ENCODE measurements at places on chromosomes 7 and 10. TPM values are rescaled to one million over a fixed set of nuclear protein-coding genes. Genes with fewer than 3 reads are reported as not detected.
A peak's percentile ranks its signal among the peaks of the same experiment; 100 is the strongest.

The ZNF736 gene
- total RNA-seq = 23.6 TPM

- peaks cover 54% of the 10 kb centered on the region for H3K4me1 ChIP-seq
- H3K36me3 ChIP-seq = no peaks in the 10 kb centered on the region
- peak overlapping the region; percentile 66 for H3K4me3 ChIP-seq
- no peaks in the 10 kb centered on the region for H3K27me3 ChIP-seq
- DNase-seq = peak; percentile 63
- peak overlapping the region; percentile 91 for H3K27ac ChIP-seq
Observed at GRCh38 chr10:71713135-71714030, 6.2 kb downstream of the C10orf105 start.

- no peak for DNase-seq
- peaks cover 13% of the 10 kb centered on the region for H3K36me3 ChIP-seq
- H3K27ac ChIP-seq = no peak overlapping the region
Observed at GRCh38 chr7:5441840-5442503, 18.3 kb upstream of the TNRC18 start.

- H3K4me3 ChIP-seq = no peak overlapping the region
Observed at GRCh38 chr10:34710391-34710751, 104.7 kb downstream of the PARD3 start.

- no peak overlapping the region for H3K27ac ChIP-seq
- H3K36me3 ChIP-seq = no peaks in the 10 kb centered on the region
Observed at GRCh38 chr10:70350501-70350900, 31.9 kb downstream of the LRRC20 start.

DNA sequence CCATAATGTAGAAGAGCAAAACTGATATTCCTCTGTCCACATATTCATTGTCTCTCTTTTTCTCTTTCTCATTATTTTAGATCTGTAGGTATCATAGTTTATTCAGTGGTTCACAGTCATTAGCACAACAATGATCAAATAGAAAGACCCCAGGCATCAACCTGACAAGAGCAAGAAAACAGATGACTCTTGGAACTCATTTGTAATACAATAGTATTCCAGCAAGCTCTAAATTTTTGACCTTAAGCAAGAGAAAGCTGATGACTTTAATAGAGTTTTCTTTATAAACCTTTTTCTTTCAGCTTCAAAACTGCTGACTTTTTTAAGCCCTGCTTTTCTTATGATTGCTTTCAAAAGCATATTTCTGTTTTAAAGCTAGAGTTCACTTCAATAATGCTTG, 507.5 kb upstream of the SORCS1 start:
- no peak for DNase-seq
- H3K27ac ChIP-seq = no peak overlapping the region
- no peaks in the 10 kb centered on the region for H3K4me1 ChIP-seq
- H3K36me3 ChIP-seq = no peaks in the 10 kb centered on the region
- H3K27me3 ChIP-seq = no peaks in the 10 kb centered on the region

DNA sequence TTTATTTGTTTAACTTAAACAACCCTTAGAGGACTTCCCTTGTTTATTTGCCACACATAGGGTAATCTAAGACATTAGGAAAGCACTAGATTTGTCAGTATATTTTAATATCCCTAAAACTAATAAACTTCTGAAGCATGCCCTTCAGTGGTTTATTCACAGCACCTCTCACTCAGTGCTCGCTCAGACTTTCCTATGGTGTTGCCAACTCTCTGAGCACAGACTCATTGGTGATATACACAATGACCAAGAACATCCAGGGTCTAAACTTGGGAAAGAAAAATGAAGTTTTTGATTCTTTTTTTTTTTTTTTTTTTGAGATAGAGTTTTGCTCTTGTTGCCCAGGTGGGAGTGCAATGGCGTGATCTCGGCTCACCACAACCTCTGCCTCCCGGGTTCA, 82.2 kb downstream of the RAB11FIP2 start:
- no peaks in the 10 kb centered on the region for H3K4me1 ChIP-seq
- no peak overlapping the region for H3K4me3 ChIP-seq
- no peak overlapping the region for H3K27ac ChIP-seq
- DNase-seq = no peak

DNA sequence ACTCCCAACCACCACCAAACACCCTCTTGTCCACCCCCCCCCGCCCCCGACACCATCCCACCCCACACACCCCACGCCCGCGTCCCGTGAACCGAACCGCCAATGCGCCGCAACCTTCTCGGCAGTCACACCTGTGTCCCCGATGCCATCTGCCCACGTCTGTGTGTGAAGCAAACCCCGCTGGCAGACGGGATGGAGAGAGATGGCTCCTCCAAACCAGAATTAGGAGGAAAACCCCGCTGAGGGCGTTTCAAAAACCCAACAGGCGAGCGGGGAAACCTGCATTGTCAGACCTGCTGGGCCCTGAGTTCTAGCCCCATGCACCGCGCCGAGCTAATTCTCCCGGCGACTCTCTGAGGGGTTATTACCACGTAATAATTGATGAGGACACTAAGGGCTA, 28.6 kb upstream of the KCNK18 start:
- H3K4me1 ChIP-seq = peaks cover 32% of the 10 kb centered on the region
- no peak overlapping the region for H3K4me3 ChIP-seq
- peaks cover 77% of the 10 kb centered on the region for H3K27me3 ChIP-seq
- no peak overlapping the region for H3K27ac ChIP-seq
- H3K36me3 ChIP-seq = no peaks in the 10 kb centered on the region
